ENCODE measurements at places on chromosomes 11 and 22. TPM values are rescaled to one million over a fixed set of nuclear protein-coding genes. Genes with fewer than 3 reads are reported as not detected.

P2RY2 gene
- total RNA-seq, result 5.2 TPM

- DNase-seq, result no peak
Measured at GRCh38 chr22:43446916-43447315, 35.1 kb downstream of the MPPED1 start.

- no peak for DNase-seq
Measured at GRCh38 chr11:57674251-57674650, 6.3 kb downstream of the ZDHHC5 start.

DNA sequence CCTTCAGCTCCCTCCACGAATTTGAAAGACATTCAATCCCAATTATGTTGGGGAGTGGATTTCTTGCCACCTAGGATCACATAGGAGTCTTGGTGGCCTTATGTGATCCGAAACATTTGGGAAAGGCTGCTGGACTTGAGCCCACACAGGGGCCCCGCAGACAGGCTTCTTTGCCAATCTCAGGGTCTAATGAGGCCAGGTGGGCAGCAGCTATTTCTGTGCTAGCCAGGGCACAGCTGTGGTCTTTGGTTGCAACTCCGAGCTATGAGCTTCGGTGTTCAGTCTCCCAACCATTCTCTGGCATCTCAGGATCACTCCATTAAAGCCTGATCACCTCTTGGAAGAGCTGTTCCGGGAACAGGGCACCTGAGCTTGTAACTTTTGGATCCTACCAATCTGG is 84.4 kb downstream of the TP53I11 start:
- no peak for DNase-seq

Measured in breast epithelium (tissue), 4 donors.